ENCODE measurements at places on chromosomes 1 and 21. TPM values are rescaled to one million over a fixed set of nuclear protein-coding genes. Genes with fewer than 3 reads are reported as not detected.

WNT9A gene
- total RNA-seq, result 1.0 TPM

ANGPTL1 gene
- 4.1 TPM for total RNA-seq

CCDC185 gene
- not detected for total RNA-seq

AMY1B gene
- total RNA-seq, result not detected

CYP4A11 gene
- total RNA-seq, result not detected

TMEM183A gene
- 74.5 TPM for total RNA-seq

PGBD2 gene
- total RNA-seq, result 8.2 TPM

SLC5A9 gene
- total RNA-seq, result not detected

ROR1 gene
- total RNA-seq, result 10.8 TPM

NKAIN1 gene
- under 0.01 TPM for total RNA-seq

ELAPOR1 gene
- total RNA-seq, result 0.26 TPM
